DMS79 treated with DMSO at 0.1 percent for 48 hours (cell line): ENCODE measurements at places on chromosomes 7 and 10.

DNA sequence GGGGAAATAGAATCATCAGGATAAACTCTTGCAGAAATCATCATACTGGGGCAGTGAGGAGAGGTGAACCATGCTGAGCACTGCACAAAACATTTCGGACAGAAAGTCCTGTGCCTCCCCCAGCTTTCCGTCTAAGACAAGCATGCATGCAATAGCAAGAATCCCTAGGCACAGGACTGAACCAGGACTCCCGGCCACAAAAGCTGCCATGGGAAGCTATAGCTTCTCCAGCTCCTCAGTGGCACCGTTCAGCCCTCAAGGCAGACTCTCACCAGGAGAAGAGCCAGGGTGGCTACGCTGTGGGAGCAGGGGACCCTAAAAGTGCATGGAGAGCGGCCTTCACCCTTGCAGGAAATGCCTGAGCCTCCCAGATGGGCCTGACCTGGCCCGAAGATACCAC lies 70.8 kb downstream of the ASB13 start:
- DNase-seq = no peak

GRCh38 chr7:157077986-157078644 lies 60.6 kb upstream of the UBE3C start:
- DNase-seq = no peak

DNA sequence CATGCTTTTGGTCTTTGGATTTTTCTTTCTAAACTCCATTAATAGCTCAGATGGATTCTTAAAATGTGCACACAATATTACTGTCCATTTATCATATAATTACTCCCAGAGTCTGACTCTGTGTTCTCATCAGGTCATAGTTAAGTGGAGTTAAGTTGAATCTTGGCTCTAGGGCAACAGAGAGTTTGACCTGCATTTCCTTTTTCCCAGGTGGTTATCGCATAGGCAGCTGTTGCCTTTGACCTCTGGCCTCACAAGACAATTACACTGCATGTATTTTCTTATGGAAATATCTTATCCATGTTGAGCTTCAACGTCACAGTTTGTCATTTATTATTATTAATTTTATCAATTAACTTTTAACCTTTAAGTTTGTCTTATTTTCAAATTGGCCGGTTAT lies 237.5 kb upstream of the HGF start:
- no peak for DNase-seq

DNA sequence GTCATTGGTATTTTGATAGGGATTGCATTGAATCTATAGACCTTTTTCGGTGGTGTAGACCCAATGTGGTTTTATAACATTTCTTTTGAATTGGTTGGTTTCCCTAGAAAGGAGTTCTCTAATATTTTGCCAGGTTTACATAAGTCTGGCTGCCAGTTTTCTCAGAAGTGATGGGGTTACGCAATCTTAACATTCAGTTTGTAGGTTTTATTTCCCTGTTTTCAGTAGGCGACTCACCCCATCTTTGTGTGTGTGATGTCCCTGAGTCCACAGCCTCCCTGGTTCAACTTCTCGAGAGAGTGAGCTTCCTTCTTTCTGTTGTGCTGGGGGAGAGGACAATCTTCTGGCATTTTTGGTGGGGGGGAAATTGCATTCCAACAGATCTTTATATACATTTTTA lies 9.6 kb upstream of the KIF5B start:
- no peak for DNase-seq

GRCh38 chr10:119166118-119166500 lies 595 bp upstream of the SFXN4 start:
- no peak for DNase-seq

GRCh38 chr7:42407833-42408232 lies 170.8 kb upstream of the GLI3 start:
- DNase-seq = no peak

DNA sequence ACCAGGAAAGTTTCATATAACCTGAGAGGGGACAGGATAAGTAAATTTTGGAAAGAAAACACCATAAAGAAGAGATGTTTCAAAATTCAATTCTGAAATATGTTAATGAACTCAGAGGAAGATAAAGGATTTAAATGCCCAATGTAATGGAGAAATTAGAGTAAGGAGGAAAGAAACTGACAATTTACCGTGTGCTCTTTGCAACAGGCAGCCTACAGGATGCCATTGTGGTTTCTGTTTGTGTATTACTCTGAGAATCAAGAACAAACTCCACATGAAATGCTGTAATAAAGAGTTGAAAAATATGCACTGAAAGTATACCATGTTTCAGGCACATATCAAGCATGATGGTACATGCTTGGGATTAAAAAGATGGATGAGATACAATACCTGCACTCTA lies 44.8 kb upstream of the GLCCI1 start:
- no peak for DNase-seq
